ENCODE measurements at places on chromosomes 12 and 14.

DNA sequence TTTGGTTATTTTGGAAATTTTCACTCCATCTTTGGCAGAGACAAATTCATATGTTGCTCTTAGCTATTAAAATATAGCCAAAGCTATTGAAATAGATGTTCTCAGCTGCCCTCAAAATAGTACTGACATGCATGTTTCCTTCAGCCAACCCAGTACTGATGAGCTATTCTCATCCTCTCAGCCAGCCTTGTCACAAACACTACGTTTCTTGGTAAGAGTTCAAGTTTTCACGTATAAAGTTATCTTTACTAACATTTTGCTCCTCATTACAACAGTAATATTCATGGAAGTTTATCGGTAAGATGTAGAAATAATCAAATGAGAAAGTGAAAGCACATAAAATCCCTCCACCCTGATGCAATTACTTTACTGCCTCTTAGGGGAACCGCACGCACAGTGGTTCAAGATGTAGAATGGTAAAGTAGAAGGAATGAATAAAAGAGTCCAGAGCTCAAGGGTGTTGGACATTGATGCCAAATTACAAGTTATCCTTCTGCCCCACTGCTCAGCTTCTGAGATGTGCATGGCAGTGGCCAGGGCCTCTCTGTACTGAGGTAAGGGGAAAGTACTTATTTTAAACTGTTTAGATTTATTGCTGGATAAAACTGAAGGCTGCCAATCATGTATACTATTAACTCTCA is 20.7 kb downstream of the GCH1 start:
- DNase-seq = no peak

- DNase-seq = no peak
These were observed 186.4 kb downstream of the MSRB3 start for GRCh38 chr12:65464930-65465329.

GRCh38 chr14:72941286-72941985 is 15.2 kb downstream of the DCAF4 start:
- DNase-seq = no peak

- DNase-seq = no peak
These were observed 457.3 kb downstream of the FLRT2 start for GRCh38 chr14:85987292-85987691.

GRCh38 chr14:49366416-49366815 is 219.8 kb downstream of the RPS29 start:
- DNase-seq = no peak

- DNase-seq = no peak
These were observed 23.8 kb downstream of the BAZ1A start for GRCh38 chr14:34851395-34851794.
